GM06990 (cell line): ENCODE measurements at places on chromosomes 2 and 18.

- no peak for DNase-seq
Measured at GRCh38 chr18:6476190-6476589, 61.5 kb upstream of the L3MBTL4 start.

- no peak for DNase-seq
Measured at GRCh38 chr18:74500372-74500771, 4.2 kb downstream of the CNDP2 start.

GRCh38 chr2:238563551-238563950 lies 136.8 kb downstream of the ASB1 start:
- DNase-seq, result no peak

DNA sequence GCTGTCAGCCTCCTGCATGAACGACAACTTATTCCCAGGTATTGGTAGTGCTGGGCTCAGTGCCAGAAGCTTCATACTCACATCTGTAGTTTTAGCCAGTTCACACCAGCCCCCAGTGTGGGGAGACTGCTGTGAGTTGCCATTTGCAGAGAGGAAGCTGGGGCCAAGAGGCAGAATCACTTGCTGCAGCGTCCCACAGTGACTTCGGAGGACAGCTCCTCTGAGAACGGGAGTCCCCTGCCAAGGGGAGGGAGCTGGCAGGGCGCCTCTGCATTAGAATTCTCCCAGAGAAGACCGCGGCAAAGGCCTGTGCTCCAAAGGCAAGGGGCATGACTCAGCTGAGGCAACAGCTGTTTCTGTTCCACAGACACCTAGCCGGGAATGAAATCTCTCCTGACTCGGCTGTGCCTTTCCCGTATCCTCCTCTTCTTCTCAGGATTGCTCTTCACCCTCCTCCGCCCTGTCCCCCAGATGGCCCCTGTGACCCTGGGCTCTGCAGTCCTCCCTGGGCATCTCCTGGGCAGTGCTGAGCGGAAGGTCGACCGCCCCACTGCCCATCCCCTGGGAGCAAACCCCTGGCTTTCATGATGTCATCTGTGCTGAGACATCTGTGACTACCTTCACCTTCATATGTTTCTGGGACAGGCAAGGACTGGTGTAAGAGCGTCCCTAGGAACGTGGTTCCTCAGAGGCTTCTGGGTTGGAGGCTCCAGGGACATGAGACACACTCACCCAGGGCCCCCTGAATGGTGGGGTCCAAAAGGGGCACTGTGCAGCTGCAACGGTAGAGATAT lies 18.0 kb downstream of the MAL start:
- no peak for DNase-seq

- no peak for DNase-seq
Measured at GRCh38 chr18:76052227-76052595, 442.8 kb downstream of the ZNF516 start.

DNA sequence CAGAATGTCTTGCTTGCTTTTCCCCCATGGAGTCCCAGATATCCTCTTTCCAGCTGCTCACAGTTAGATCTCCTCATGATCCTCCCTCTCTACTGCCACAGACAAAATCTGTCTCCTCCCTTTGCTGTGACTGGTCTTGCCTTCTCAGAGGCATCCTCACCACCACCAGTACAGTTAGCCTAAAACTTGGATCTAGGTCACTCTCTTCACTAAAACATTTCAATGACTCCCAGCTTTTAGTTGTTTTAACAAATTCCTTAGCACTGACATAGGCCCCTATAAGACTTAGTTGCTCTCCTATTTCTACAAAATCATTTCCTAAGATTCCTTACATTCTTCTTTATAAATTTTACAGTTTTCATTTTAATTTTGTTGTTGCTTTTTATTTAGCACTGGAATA lies 734.2 kb upstream of the CHAC2 start:
- no peak for DNase-seq

- DNase-seq, result no peak
Measured at GRCh38 chr2:58698620-58699019, 457.5 kb upstream of the FANCL start.

- peak; percentile 85 for DNase-seq
Measured at GRCh38 chr2:38076710-38077430, 919 bp upstream of the CYP1B1 start.

- DNase-seq, result no peak
Measured at GRCh38 chr2:229133155-229133772, 137.8 kb downstream of the PID1 start.

DNA sequence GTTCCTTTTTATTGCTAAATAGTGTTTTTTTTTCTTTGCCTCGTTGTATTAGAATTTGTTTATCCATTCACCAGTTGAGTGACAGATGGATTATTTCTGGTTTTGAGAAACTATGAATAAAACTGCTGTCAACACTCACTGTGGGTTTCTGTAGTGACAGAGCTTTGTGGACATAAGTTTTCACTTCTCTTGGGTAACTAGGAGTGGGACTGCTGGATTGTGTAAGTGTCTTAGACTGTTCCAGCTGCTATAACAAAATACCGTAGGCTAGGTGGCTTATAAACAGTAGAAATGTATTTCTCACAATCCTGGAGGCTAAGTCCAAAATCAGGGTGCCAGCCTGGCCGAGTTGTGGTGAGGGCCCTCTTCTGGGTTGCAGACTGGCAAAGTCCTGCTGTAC lies 71.9 kb downstream of the TNFRSF11A start:
- no peak for DNase-seq

- DNase-seq, result no peak
Measured at GRCh38 chr18:34794348-34794747, 84.2 kb downstream of the DTNA start.

DNA sequence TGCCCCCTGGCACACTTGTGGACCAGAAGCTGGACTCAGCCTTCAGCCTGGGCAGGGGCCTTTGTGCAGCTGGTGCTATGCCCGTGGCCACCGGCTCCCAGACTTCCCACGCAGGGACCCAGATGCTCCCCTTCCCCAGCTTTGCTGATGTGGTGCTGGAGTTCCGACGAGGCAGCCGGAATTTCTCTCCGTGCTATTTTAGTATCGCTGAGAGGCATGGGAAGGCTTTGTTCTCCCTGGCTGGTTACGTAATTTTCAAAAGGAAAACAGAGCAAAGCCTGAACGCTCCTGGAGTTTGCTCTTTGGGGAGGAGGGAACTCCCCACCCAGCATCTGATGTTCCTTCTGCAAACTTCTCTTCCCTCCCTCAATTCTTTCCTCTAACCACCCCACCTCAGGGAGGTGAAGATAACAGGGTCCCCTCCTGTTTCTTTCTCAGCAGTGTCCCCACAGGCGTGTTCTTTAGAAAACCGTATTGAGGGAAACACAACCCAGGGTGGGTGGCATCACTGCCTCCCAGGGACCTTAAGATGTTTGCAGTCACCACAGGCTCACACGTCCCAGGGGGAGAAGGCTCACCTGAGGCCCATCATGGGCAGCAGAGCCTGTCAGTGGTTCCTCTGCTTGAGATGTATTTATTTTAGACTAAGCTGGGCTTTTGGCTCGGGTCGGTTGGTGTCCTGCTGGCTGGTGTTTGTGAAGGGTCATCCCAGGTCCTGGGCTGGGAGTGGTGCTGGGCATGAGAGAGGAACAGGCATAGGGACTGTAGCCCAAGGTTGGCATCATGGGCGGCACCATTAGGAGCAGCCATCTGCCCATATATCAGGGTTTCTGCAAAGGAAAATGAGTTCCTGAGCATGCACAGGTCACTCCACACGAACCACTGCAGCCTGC lies 95.0 kb downstream of the MAPK4 start:
- no peak for DNase-seq

DNA sequence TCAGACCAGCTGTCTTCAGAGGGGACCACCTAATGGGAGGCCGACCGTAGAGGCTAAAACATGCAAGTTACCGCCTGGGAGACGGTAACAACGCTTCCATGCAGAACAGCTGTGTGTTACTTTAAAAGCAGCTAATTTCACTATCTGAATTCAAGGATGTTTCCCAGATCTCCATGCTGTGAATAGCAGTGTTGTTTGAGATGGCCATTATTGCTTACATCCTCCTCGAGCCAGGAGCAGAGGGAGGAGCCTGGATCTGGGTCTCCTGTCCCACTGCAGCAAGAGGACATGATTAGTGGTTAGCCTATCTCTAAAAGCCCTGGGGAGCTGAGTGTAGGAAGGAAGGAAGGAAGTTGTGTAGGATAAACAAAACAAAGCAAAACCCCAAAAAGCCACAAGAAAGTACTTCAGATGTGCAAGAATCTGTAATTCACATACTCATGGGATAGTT lies 50.9 kb downstream of the ACTR2 start:
- no peak for DNase-seq

GRCh38 chr2:207281436-207281835 lies 115.7 kb upstream of the KLF7 start:
- no peak for DNase-seq

DNA sequence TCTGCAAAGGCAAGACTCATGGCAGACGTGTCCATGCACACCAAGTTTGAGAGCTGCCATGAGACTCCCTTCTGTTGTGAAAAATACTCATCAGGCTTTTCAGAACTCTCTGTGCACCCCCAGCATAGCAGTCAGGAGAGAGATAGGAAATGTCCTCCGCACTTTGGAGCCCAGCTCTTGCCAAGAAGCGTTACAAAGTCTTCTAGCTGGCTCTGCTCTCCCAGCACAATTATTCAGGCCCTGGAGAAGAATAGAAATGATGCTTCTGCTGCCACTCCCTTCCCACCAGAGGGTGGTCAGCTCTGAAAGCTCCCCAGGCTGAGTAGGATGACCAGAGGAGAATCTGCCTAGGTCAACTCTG lies 594.4 kb upstream of the ID2 start:
- DNase-seq, result no peak

- no peak for DNase-seq
Measured at GRCh38 chr18:43780782-43781340, 503.6 kb upstream of the SYT4 start.

DNA sequence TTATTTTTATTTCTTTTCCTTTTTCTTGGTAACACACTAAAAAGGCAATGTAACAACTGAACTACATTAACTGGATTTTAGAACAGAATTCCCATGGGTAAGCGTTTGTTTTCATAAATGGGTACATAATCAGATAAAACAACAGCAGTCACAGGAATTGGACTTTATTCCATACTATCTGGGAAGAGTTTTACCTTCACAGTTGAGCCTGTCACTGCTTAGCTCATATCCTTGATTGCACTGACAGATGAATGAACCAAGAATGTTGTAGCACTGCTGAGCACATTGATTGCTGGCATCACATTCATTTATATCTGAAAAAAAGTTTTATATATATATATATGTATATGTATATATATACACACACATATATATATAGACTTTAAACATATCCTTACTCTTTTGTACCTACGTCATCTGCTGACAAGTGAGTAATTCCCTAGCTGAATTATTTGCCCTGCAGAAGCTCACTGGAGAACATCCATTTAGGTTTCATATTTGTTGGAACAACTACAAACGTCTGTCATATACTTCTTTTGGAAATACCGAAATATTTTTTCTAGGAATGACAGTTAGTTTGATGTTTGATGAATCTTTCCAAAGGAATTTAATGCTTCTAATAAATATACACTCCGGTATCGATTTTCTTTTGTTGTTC lies 47.0 kb downstream of the EFEMP1 start:
- DNase-seq, result no peak

- DNase-seq, result no peak
Measured at GRCh38 chr2:216188956-216189355, 79.8 kb downstream of the XRCC5 start.

- DNase-seq, result no peak
Measured at GRCh38 chr2:156672556-156673332, 236.6 kb downstream of the GPD2 start.

DNA sequence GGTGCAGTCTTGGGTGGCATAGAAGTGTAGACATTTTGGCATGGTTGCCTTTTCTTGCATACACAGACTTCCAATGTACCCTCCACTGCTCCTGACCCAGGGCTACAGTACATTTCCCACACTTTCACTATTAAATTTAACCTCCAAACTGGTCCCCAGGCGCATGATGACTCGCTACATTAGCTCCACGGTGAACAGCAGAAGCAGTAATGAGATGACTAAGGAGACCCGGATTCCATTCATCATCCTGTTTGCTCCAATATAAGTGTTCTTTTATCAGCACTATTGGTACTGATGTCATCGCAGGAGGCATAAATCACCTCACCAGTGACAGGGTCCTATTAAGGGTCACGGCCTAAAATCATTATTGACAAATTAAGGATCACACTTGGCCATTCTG lies 316.5 kb downstream of the EN1 start:
- no peak for DNase-seq

DNA sequence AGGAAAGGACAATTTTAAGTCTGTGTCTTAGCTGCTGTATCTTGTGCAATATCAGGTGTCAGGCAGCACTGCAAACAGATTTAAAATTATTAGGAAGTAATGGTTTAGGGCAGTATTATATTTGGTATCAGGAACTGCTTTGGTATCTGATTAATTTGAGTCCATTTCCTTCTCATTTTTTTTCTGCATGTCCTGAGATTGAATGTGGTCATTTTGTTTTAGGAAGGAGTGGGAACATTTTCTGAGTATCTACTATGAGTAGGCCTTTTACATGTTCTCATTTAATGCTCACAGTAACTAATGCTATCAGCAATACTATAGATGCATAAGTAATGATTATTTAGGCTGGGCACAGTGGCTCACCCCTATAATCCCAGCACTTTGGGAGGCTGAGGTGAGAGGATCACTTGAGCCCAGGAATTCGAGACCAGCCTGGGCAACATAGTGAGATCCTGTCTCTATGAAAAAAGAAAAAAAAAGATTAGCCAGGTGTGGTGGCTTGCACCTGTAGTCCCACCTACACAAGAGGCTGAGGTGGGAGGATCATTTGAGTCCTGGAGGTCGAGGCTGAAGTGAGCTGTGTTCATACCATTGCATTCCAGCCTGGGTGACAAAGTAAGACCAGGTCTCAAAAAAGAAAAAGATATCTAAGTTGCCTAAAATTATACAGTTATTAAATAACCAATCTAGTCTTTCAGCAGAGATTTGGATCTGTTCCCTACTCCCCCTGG lies 4.7 kb downstream of the FMNL2 start:
- DNase-seq, result no peak

GRCh38 chr2:43127208-43127940 lies 99.0 kb downstream of the ZFP36L2 start:
- DNase-seq, result peak; percentile 69

GRCh38 chr2:156787517-156787916 lies 351.3 kb downstream of the GPD2 start:
- DNase-seq, result no peak

GRCh38 chr18:69787825-69788547 lies 159.7 kb downstream of the CD226 start:
- DNase-seq, result no peak
